ENCODE measurements at places on chromosomes 5 and 9.

DNA sequence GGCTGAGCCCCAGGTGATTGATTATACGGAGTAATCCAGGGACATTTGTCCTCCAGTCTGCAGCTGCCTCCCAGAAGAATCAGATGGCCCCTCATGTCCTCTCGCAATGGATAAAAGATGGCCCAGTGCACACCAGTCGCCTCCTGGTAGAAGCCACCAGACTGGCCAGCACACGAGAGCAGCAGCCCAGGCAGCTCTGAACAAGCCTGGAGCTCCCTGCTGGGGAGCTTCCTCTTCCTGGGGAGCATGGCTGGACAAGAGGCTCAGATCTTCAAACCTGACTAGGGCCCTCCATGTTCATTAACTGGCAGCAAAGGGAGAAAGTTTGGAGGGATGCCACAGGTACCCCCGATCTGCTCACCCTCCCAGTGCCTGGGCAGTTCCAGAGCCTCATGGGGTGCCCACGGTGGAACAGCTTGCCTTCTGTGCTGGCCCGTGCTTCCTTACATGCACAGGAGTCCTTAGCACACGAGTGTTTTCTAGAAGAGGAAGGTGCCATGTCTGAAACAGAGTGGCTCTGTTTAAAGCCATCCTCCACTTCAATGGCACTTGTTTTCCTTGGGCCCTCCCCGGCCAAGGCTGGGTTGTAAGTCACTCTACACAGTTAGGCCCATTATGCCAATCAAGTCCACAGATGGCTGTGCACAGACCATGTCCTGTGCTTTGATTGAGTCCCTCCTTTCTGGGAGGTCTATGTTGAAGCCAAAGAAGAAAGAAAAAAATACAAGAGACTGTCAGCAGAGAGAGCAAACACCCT is 75.6 kb downstream of the PRRT1B start:
- no peaks in the 10 kb centered on the region for H3K27me3 ChIP-seq
- H3K4me1 ChIP-seq: peaks cover 73% of the 10 kb centered on the region
- H3K27ac ChIP-seq: peak overlapping the region; percentile 25

- DNase-seq: no peak
- no peak overlapping the region for H3K27ac ChIP-seq
Observed at GRCh38 chr5:96338091-96338490, 95.0 kb downstream of the PCSK1 start.

DNA sequence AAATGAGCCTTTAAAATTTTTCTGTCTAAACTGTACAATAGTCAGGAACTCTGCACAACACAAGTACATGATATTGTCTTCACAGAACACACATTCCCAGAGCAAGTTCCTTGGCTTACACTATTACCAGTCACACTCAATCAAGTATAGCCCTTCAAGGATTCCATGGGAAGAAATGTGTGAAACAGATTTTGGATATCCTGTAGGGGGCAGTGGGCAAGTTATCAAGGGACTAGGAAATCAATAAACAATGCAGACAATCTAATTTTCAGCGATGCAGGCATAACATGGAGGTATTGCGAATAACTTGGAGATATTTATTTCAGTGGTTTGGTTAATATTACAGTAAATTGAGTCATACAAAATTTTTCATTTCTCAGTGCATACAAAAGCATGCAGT is 1171.5 kb upstream of the NUDT12 start:
- H3K4me1 ChIP-seq: no peaks in the 10 kb centered on the region
- DNase-seq: no peak
- no peak overlapping the region for H3K27ac ChIP-seq
- H3K36me3 ChIP-seq: no peaks in the 10 kb centered on the region

DNA sequence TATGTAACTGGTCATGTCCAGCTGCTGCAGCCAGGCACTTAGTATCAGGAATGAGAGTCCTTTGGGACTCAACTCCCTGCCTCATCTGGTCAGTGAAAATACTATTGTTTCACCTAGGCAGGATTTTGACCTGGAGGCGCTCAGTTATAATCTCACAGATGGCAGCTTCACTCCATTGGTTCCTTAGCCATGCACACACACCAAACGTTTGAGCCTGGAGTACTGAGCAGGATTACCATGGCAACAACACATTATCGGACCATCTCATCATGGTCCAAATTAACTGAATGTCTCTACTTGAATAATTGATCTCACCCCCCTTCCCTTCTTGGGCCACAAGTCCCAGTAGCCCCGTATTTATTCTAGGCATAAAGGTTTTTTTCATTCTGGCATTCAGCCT is 15.0 kb upstream of the SREK1 start:
- DNase-seq: no peak
- no peaks in the 10 kb centered on the region for H3K4me1 ChIP-seq
- no peaks in the 10 kb centered on the region for H3K36me3 ChIP-seq
- H3K27me3 ChIP-seq: no peaks in the 10 kb centered on the region

- H3K27me3 ChIP-seq: no peaks in the 10 kb centered on the region
- H3K27ac ChIP-seq: peak overlapping the region; percentile 63
- peaks cover 28% of the 10 kb centered on the region for H3K4me1 ChIP-seq
Observed at GRCh38 chr5:1343931-1344901, 683 bp downstream of the CLPTM1L start.

GRCh38 chr5:150553402-150553801 is 45.5 kb downstream of the NDST1 start:
- H3K4me3 ChIP-seq: no peak overlapping the region
- no peaks in the 10 kb centered on the region for H3K36me3 ChIP-seq
- no peak overlapping the region for H3K27ac ChIP-seq
- no peak for DNase-seq
- H3K27me3 ChIP-seq: no peaks in the 10 kb centered on the region
